ENCODE measurements at places on chromosomes 12 and 14.

DNA sequence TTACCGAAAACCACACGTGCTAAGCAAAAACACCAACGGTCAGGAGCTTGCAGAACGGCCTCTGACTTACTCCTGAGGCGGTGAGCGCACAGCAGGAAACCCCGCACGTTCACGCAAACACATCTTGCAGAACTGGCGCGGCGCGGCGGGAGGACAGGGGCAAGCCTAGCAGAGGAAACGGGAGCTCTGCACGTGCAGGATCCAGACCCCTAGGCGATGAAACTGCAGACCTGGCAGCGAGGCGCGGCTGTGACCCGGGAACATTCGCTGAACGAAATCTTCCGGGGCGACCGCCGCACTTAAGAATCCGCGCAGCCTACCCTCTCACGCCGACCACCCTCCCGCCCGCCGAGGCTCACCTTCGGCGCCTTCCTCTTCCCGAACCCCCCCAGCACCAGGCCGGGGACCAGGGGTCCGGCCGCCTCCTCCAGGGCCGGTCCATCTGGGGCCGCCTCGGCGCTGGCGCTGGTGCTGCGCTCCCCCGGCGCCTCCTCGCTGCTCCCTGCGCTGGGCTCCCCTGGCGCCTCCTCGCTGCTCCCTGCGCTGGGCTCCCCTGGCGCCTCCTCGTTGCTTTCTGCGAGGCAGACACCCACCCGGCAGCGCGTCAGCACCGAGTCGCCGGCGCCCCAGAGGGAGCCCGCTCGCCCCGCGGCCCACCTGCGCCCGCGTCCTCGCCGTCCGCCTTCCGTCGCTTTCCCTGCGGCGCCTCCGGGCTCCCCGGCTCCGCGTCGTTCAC lies 615 bp downstream of the DDX51 start:
- peak; percentile 21 for DNase-seq

GRCh38 chr12:2101771-2102170 lies 49.0 kb downstream of the CACNA1C start:
- no peak for DNase-seq

DNA sequence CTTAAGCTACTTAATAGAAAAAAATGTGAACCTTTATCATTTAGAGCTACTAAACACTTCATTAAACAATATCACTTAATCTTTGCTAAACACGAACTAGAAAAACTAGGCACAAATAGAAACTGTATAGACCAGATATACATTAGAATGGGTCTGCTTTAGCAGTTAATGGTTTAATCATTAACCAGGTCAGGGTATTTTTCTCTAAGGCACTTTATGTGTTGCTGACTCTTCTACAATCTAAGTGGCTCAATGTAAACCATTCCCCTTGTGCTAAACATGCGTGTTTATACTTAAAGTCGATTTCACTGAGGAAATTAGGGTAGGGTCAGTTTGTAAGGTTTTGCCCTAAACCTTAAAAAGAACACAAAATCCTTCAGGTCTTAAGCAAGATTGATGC lies 29.7 kb downstream of the TMCC3 start:
- no peak for DNase-seq

DNA sequence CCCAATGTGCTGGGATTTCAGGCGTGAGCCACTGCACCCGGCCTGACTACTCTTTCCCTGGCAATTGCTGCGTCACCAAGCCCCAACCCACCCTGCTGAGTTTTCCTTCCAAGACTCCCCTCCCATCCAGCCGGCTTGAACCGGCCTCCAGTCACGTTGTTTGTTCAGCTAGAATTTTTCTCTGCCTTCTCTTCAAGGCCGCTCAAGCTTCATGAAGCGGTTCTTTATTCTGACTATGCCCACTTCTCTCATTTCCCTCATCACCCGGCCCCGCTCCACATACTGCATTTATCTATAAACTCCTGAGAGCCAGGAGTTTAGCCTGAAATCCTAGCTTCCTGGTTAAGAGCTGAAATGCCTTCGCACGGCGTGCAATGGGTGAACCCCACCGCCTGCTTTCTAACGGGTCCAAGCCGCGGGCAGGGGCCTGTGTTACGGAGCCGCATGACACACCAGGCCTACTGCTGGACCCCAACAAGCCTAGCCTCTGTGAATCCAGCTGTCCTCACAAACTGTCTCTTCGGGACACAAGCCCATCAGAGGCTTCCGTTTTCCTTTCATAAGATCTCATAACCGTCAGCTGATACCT lies 999 bp upstream of the DCAF4 start:
- no peak for DNase-seq

- DNase-seq: no peak
Observed at GRCh38 chr12:21129906-21130305, 1.1 kb upstream of the SLCO1B1 start.

GRCh38 chr12:5403411-5403810 lies 28.5 kb upstream of the NTF3 start:
- DNase-seq: no peak

GRCh38 chr12:90030726-90031125 lies 322.1 kb upstream of the ATP2B1 start:
- no peak for DNase-seq

DNA sequence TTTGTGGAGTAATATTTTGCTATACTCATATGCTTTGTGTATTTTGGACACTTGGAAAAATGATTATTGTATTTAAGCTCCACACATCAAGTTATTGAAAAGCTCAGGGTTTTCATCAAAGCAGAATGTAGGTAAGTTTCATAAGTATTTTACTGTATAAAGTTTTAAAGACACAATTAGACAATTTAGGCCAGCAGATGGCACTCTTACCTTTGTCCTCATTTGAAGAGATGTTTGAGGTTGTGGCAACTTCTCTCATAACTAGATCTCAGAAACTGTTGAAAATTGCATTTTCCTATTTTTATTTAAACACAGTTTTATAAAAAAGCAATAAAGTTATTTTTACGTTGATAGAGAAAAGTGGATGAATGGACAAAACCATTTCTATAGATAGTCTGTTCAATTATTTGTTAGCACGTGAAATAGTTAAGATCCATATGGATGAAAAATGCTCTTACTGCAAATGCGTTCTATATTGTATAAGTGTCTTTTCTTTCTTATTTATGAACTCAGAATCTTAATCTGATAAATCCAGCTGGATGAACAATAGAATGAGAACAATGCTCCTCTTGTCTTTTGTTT lies 300.0 kb downstream of the AEBP2 start:
- no peak for DNase-seq

- DNase-seq: no peak
Observed at GRCh38 chr14:98548071-98548686, 723.8 kb downstream of the BCL11B start.

- DNase-seq: no peak
Observed at GRCh38 chr14:20614038-20614840, 23.1 kb upstream of the RNASE12 start.

DNA sequence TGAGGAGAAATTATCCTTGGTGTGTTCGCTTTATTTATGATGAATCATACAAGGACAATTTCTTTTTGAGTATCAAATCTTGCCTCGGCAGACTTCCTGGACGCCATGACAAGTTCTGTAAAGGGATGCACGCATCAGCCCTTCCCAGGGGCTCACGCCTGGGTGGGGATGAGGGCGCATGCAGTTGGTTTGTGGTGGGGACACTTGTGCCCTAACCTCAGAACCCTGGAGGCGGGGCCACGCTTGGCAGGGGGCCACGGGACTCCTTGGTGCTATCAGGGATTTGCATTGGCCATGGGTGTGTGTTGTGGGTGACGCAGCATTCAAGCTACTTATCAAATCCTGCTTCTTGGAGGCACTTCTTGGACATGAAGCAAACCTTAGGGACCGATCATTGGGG lies 143.8 kb upstream of the RTL1 start:
- no peak for DNase-seq

DNA sequence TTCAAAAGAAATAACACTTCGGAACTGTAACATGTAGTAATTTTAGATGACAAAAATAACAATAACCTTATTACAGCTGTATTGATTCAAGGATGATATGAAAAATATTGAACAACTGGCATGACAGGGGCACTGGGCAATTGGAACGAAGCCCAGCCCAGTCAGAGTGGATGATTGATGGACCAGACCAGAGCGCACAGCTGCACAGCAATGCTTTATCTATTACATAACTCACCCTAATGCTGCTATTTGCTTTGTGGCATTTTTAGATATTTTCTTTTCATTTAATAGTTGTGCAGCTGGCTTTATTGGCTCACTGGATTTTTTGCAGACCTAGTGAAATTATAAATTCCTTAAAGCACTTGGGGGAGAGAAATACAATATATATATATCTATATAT lies 26.9 kb upstream of the FERMT2 start:
- DNase-seq: no peak

DNA sequence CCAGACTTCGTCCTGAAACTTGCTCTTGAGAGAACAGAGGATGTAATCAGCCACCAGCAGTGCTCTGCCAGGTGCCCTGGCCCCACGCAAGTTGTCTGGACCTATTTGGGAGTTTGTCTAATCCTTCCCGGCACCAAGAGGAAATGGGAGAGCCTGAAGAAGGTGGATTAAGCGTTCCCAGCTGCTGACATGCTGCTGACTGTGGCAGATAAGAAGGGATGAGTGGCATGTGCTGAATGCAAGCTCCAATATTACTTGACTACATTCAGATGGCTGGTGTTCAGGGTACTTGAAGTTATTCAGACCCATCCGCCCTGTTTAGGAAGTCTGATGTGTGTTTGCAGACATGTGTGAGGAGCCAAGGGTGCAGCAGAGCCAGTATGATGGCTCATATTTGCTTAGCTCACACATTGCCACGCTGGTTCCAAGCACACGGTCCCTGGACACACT lies 440.6 kb upstream of the CCDC196 start:
- no peak for DNase-seq

- DNase-seq: no peak
Observed at GRCh38 chr14:45811155-45811554, 558.2 kb upstream of the MIS18BP1 start.

GRCh38 chr14:73997108-73997943 lies 21.8 kb downstream of the ENTPD5 start:
- DNase-seq: no peak

GRCh38 chr14:33307691-33308251 lies 369.1 kb downstream of the NPAS3 start:
- no peak for DNase-seq

DNA sequence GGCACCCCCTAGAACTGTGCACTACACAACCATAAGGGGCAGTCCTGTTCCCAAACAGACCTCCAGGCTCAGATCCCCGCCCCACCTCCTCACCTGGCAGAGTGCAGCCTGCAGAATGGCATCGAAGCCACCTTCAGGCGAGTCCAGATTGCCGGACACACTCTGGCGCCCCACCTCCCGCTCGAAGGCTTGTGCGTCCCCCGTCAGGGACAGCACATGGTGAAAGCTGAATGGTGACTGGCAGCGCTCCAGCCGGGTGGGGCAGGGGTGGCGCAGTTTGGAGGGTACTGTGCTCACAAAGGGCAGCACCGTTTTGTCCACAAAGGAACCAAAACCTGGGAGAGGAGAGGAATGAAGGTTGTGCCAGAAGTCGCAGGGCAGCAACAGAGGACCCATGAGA lies 10.6 kb downstream of the ITGB7 start:
- no peak for DNase-seq

DNA sequence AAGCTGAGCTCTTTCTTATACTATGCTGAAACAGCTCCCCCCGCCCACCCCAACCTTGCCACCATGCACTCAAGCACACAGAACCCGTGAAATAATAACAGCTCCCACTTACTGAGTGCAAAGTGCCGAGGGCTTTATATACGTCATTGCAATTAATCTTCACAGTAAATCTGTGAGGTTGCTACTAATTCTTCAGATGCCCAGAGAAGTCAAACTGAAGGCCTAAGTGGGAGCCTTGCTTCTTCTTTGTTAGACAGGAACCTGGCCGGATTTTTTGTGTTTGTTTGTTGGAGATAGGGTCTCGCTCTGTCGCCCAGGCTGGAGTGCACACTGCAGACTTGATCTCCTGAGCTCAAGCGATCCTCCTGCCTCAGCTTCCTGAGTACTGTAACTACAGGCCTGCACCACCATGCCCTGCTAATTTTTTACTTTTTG lies 34.0 kb downstream of the VCPKMT start:
- no peak for DNase-seq

GRCh38 chr14:34981743-34982420 lies 910 bp upstream of the SRP54 start:
- DNase-seq: peak; percentile 57

GRCh38 chr14:99831903-99832685 lies 38.9 kb downstream of the EML1 start:
- DNase-seq: no peak

- no peak for DNase-seq
Observed at GRCh38 chr12:97321621-97322020, 141.0 kb upstream of the RMST start.

DNA sequence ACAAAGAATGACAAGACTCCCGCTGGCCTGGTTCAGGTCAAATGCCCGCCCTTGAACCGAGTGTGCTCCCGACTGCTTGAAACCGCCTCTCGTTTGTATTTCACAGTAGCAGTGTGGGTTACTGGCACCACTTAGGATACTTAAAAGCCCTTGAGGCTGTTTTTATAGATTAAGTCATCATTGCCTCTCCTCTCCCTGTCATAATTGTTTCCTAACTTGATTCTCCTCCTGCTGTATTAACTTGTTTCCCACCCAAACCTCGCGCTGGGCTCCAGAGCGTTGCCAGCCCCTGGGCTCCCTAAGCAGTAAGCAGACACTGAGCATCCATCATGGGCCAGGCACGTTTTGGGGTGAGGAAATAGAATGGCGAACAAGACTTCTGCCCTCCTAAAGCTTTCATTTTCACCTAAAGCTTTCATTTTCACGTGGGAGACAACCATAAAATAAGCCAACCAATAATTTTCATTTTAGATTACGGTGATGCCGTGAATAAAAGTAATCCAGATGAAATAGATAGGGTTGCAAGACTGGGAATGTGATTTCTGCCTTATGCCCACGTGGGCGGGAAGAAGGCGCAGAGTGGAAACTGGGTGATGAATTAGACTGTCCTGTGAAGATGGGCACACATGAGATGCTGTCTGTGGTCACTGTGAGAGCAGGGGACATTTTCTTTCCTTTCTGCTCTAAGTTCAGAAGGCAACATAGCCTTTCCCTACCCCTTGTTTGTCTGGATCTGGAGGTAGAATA lies 97.5 kb downstream of the PPP2R5C start:
- no peak for DNase-seq

DNA sequence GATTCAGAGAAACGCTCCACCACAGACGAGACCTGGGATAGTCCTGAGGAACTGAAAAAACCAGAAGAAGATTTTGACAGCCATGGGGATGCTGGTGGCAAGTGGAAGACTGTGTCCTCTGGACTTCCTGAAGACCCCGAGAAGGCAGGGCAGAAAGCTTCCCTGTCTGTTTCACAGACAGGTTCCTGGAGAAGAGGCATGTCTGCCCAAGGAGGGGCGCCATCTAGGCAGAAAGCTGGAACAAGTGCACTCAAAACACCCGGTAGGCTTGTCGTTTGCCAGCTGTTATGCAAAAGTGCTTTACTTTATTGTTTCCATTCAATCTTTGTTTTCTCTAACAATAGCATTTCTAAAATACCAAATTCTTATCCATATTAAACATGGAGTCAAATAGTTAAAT lies 287.3 kb downstream of the NAV3 start:
- DNase-seq: no peak

DNA sequence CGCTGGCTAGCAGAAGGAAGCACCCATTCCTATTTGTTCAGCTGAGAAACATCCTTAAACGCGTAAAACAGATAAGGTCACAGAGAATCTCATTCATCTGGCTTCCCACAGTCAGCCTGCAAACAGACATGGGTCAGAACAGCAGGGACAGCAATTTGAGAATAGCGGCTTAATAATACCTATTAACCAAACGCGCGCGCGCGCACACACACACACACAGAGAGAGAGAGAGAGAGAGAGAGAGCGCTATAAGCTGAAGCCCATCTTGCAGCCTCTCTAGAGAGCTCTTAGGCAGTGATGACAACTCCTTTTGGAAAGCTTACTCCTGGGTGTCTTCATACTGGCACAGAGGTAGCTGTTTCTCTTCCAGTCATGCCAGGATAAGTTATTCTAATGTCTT lies 26.4 kb downstream of the TMEM132D start:
- DNase-seq: no peak

- DNase-seq: no peak
Observed at GRCh38 chr14:95611293-95611880, 74.8 kb upstream of the TCL1B start.

Data from hypothalamus (tissue), 51 donors.